Gastrocnemius medialis (tissue), 4 donors: ENCODE measurements at places on chromosomes 1 and 21. TPM values are rescaled to one million over a fixed set of nuclear protein-coding genes. Genes with fewer than 3 reads are reported as not detected.

DNA sequence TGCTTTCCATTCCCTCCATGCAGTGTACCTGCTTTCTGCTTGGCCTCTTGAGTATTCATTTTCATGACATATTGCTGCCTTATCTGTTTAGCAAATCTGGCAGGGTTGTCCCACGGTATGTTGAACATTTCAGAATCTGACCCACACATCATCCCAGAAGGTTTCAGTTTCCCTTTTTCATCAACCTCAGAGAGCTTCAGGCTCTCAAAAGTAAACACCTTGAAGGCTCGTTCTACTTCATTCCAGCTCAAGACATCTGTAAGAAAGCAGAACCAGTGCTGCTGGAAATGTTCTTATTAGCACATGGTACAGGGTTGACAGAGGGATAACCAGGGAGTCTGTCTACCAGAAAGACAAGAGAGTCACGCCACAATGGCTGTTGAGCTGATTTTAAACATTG is 103.6 kb downstream of the SPAG17 start:
- H3K4me1 ChIP-seq, result no peaks in the 10 kb centered on the region
- no peaks in the 10 kb centered on the region for H3K27me3 ChIP-seq
- H3K27ac ChIP-seq, result no peak overlapping the region
- H3K4me3 ChIP-seq, result no peak overlapping the region

GRCh38 chr1:70295749-70296148 is 58.8 kb downstream of the ANKRD13C start:
- no peak for DNase-seq
- no peaks in the 10 kb centered on the region for H3K27me3 ChIP-seq
- no peak overlapping the region for H3K4me3 ChIP-seq

DNA sequence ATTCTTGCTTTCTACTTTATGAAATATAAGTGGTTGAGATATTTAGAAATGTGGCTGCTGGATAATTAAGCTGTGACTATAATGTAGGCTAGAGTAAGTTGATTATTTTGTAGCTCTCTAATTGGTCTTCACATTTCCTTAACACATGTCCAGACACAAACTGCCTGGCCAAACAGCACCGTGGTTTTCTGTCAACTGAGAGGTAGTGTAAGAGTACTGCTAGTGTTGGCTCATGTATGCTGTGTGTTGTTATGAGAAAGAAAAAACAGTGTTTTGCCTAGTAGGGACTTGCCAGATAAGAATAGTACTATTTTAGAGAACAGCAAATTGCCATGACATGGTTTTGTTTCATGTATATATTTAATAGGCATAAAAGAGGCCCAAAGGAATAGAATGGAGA is 37.1 kb downstream of the TMED5 start:
- no peaks in the 10 kb centered on the region for H3K4me1 ChIP-seq
- no peaks in the 10 kb centered on the region for H3K36me3 ChIP-seq
- no peaks in the 10 kb centered on the region for H3K27me3 ChIP-seq
- H3K27ac ChIP-seq, result no peak overlapping the region
- no peak for DNase-seq
- H3K4me3 ChIP-seq, result no peak overlapping the region

C1orf87 gene
- total RNA-seq, result not detected
